ENCODE measurements at places on chromosomes 7 and 10. TPM values are rescaled to one million over a fixed set of nuclear protein-coding genes. Genes with fewer than 3 reads are reported as not detected.
A peak's percentile ranks its signal among the peaks of the same experiment; 100 is the strongest.

Gene CAPZA2
- total RNA-seq: 173 TPM

Gene ARHGEF35
- 0.93 TPM for total RNA-seq

Gene TEX36
- not detected for total RNA-seq

Gene PLPP4
- total RNA-seq: 0.86 TPM

Gene LRRC18
- total RNA-seq: not detected

Gene SFMBT2
- total RNA-seq: 5.8 TPM

Gene XRCC2
- total RNA-seq: 5.2 TPM

Gene MSANTD7
- total RNA-seq: 17.2 TPM

Gene SUV39H2
- 16.0 TPM for total RNA-seq

Gene CLEC2L
- total RNA-seq: not detected

Gene SHTN1
- total RNA-seq: 39.2 TPM

- no peaks in the 10 kb centered on the region for H3K4me1 ChIP-seq
- no peak overlapping the region for H3K4me3 ChIP-seq
- H3K36me3 ChIP-seq: no peaks in the 10 kb centered on the region
- DNase-seq: no peak
Observed at GRCh38 chr7:96408881-96409280, 87.0 kb upstream of the SLC25A13 start.

DNA sequence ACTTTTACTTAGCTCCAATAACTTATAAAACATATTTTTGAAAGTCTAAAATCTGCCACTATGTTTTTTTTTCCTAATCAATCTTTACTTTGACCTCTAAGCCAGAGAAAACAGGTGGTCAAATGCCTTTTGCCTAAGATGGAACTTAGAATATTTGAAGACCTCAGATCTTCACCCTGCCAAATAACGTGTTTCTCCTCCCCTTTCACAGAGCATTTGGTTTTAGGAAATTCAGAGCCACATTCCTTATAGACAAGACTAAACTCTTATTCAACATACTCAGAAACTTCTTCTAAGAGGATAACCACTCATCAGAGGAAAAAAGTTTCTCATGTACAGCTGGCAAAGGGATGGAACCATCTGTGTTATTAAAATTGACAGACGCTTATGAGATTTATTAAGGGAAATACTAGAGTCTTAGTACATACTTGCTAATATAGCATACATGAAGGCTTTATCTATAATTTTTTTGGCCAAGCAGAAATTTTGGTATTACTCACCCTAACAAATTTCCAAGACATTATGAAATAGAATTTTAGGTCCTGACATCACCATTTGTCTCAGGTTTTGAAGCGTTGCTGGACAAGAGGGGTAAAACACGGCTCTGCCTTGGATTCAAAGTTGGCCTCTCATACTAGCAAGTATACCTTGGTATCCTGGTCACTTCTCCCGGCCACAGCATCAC is 2.6 kb upstream of the EGFR start:
- no peak overlapping the region for H3K27ac ChIP-seq
- no peak for DNase-seq
- no peaks in the 10 kb centered on the region for H3K4me1 ChIP-seq
- H3K27me3 ChIP-seq: no peaks in the 10 kb centered on the region
- H3K4me3 ChIP-seq: no peak overlapping the region
- H3K36me3 ChIP-seq: peaks cover 13% of the 10 kb centered on the region

GRCh38 chr10:89563861-89564478 is 28.6 kb upstream of the SLC16A12 start:
- peak; percentile 62 for DNase-seq
- no peak overlapping the region for H3K4me3 ChIP-seq

- H3K36me3 ChIP-seq: peaks cover 24% of the 10 kb centered on the region
- no peak overlapping the region for H3K4me3 ChIP-seq
- H3K4me1 ChIP-seq: peaks cover 26% of the 10 kb centered on the region
- DNase-seq: no peak
- peak overlapping the region; percentile 75 for H3K27ac ChIP-seq
Observed at GRCh38 chr10:124745252-124745651, 1.1 kb upstream of the FAM53B start.

- no peak overlapping the region for H3K4me3 ChIP-seq
- peak; percentile 22 for DNase-seq
- H3K4me1 ChIP-seq: peaks cover 6% of the 10 kb centered on the region
- H3K27me3 ChIP-seq: no peaks in the 10 kb centered on the region
- H3K27ac ChIP-seq: no peak overlapping the region
- peaks cover 5% of the 10 kb centered on the region for H3K36me3 ChIP-seq
Observed at GRCh38 chr10:9081253-9081652, 1026.8 kb downstream of the GATA3 start.

DNA sequence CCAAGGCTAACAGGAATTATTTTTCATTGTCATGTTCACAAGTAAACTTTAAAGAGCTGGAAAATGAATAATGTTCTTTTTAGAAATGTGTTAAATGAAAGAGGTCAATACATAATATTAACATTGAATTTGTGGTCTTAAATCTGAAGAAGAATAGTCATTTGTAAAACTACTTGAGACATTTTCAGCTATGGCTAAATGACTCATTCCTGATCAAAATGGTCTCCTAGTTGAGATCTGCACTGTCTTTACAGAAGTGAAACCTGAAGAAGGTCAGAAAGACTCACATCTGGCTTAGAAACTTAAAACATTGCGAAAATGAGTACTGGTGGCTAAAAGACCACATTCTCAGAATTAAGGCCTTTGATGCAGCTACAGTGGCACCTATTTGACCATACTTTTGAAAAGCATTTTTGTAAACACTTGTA is 5.9 kb downstream of the PIK3CG start:
- H3K27ac ChIP-seq: no peak overlapping the region
- H3K36me3 ChIP-seq: no peaks in the 10 kb centered on the region
- H3K27me3 ChIP-seq: peaks cover 12% of the 10 kb centered on the region
- no peaks in the 10 kb centered on the region for H3K4me1 ChIP-seq
- DNase-seq: no peak

DNA sequence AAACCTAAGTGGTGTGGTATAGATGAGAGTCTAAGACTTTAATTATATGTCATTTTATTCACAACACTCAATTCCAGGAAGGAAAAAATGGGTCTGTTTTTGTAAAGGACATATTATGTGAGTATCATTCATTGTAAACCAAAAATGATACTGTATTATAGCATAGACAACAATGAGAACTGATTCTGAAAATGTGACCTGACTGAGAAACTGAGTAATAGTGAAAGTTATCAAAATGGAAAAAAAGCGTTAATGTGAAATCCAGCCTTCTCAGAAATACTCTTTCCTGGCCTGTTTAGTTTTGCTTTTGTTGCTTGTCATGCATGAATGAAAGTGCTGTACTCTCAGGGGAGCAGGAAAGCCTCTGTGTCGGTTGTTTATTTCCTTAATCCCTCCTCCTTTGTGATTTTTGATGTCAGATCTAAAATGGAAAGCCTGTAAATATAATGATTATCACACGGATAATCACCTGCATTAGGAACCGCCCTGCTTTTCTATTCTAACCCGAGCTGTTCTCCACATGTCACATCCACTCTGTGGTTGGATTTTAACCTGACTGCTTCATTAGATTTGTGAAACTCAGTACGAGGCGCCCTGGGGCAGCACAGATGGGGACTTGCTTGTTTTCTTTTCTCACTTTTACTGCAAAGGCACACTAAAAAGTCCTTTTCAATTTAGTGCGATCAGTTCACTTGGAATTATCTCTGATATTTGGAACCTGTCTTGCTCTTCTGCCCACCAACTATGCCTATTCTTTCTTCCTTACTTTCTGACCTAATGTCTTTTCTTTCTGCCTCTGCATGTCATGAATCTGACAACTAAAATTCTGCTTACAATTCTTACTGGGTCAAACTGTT is 240.9 kb upstream of the KAT6B start:
- H3K27me3 ChIP-seq: no peaks in the 10 kb centered on the region
- H3K4me1 ChIP-seq: peaks cover 32% of the 10 kb centered on the region
- H3K36me3 ChIP-seq: peaks cover 5% of the 10 kb centered on the region

DNA sequence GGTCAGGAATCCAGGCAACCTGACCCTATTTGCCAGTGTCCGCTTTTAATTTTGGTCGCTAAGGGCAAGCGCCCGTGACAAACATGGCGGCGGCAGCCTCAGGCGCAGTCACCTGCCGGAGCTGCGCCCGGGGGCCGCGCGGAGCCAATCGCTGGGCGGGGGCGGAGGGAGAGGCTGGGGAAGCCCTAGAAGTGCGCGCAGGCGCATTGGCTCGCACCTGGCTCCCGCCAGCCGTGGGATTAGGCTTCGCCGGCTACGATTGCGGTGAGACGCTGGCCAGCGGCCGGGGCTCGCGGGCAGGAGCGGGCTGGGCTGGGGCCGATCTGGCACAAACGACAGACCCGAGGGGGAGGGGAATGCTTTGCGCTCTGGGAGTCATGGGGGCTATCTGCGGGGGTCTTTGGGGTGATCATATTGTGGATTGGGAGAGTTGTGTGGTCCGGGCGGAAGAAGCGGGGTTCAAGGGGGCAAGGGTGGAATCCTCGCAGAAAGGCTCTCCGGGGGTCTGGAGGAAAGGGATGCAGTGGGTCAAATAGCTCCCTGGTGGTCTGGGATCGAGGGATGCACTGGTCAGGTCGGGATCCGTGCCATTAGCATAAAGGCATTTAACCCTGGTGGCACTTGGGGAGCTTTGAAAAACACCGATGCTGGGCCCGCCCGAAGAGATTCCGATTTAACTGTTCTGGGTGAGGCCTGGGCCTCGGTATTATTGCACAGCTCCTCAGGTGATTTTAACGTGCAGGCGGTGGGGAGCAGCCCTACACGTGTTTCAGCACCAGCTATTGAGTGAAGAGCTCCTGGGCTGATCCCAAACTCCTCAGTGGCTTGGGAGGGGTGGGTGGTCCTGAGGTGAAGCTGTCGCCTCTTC is 10.1 kb upstream of the C10orf95 start:
- peak overlapping the region; percentile 92 for H3K4me3 ChIP-seq
- peak overlapping the region; percentile 63 for H3K27ac ChIP-seq
- no peaks in the 10 kb centered on the region for H3K27me3 ChIP-seq
- DNase-seq: peak; percentile 95
- H3K4me1 ChIP-seq: peaks cover 15% of the 10 kb centered on the region

- H3K4me3 ChIP-seq: no peak overlapping the region
- H3K36me3 ChIP-seq: peaks cover 12% of the 10 kb centered on the region
- no peak for DNase-seq
- H3K27ac ChIP-seq: no peak overlapping the region
- no peaks in the 10 kb centered on the region for H3K4me1 ChIP-seq
Observed at GRCh38 chr10:7205656-7206055, 205.2 kb downstream of the SFMBT2 start.

- no peaks in the 10 kb centered on the region for H3K27me3 ChIP-seq
- DNase-seq: no peak
- H3K36me3 ChIP-seq: no peaks in the 10 kb centered on the region
- peaks cover 17% of the 10 kb centered on the region for H3K4me1 ChIP-seq
Observed at GRCh38 chr10:64038107-64038506, 516.9 kb downstream of the REEP3 start.

GRCh38 chr10:79472951-79473350 is 27.5 kb upstream of the ZCCHC24 start:
- H3K27me3 ChIP-seq: peaks cover 35% of the 10 kb centered on the region
- no peaks in the 10 kb centered on the region for H3K36me3 ChIP-seq
- peak; percentile 28 for DNase-seq
- H3K27ac ChIP-seq: no peak overlapping the region
